ENCODE measurements at places on chromosomes 5 and 9. TPM values are rescaled to one million over a fixed set of nuclear protein-coding genes. Genes with fewer than 3 reads are reported as not detected.

DNA sequence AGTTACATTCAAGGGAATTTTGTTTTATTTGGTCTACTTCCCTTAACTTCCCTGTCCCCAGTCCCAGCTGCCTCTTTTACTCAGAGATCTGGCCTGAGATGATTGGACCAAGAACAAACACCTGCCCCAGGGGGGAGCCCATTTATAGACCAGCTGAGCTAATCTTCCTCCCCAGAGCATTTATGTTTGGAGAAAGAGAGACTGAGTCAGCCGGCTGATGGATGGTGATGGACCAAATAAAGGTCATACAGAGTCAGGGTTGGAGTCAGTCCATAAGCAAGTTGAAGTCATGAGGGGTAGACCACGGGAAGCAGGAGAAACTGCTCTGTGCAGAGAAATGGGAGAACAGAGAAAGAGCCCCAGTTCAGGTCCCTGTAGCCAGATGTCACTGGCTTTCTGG, 77.7 kb downstream of the TMEM174 start:
- no peak overlapping the region for H3K4me3 ChIP-seq
- H3K27ac ChIP-seq: no peak overlapping the region
- no peak for DNase-seq
- H3K4me1 ChIP-seq: no peaks in the 10 kb centered on the region

DNA sequence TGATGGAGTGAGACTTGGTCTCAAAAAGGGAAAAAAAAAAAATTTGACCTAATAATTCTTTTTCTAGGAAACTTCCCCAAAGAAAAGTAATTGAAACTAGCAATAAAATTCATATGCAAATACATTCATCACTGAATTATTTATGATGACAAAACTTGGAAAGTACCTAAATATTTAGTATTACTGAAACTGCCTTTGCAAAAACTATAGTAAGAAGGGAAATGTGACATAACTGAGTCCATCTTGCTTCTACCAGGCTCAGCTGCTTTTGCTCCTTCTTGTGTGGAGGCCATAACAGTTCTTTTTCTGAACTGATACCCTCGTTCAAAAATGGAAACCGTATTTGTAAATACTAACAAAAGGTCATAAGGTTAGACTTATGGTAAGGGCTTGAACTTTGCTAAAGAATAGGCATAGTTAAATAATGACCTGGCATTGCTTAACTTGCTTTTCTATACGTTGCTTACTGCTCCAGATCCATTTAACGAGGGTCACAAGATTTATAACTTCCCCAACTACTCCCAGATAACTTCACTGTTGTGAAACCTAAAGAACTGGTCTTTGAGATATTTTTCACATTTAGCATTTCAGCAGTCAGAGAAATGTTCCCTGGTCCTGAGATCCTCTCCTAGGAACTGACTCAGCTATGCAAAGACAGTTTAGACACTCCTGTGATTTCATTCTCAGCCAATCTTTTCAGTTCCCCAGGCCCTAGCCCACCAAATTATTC, 68.4 kb downstream of the CFAP95 start:
- no peak for DNase-seq
- H3K27ac ChIP-seq: no peak overlapping the region
- H3K4me1 ChIP-seq: no peaks in the 10 kb centered on the region
- no peak overlapping the region for H3K4me3 ChIP-seq

DNA sequence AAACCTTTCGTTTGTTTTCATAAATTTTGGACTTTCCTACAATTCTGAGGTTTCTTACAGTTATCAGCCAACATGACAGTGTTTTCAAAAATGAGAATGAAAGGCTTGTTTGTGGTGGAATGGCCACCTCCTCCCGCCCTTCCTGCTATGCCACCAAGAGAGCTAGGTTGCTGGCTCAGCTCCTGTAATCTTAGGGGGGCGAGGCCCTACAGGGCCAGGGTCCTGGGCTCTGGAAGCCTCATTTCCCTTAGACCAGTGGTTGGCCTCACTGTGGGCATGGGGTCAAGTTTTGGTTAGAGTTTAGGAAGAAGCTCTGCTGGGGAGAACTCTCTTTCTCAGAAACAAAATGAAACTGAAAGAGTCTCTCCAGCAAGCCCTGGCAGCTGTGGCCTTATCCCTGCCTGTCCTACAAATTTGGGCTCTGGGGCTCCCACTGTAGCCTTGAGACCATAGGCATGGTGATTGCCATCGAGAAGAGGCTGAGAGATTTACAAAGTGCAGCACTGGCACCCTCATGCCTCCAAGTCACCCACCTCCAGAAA, 66.2 kb downstream of the IRX1 start:
- H3K27me3 ChIP-seq: no peaks in the 10 kb centered on the region
- no peak overlapping the region for H3K4me3 ChIP-seq
- no peak for DNase-seq
- H3K4me1 ChIP-seq: no peaks in the 10 kb centered on the region

DROSHA gene
- polyA plus RNA-seq: 37.7 TPM

All from GM12878 (cell line).